ENCODE measurements at places on chromosomes 3 and 15.

- DNase-seq: no peak
Observed at GRCh38 chr3:134644731-134645514, 5.9 kb downstream of the KY start.

DNA sequence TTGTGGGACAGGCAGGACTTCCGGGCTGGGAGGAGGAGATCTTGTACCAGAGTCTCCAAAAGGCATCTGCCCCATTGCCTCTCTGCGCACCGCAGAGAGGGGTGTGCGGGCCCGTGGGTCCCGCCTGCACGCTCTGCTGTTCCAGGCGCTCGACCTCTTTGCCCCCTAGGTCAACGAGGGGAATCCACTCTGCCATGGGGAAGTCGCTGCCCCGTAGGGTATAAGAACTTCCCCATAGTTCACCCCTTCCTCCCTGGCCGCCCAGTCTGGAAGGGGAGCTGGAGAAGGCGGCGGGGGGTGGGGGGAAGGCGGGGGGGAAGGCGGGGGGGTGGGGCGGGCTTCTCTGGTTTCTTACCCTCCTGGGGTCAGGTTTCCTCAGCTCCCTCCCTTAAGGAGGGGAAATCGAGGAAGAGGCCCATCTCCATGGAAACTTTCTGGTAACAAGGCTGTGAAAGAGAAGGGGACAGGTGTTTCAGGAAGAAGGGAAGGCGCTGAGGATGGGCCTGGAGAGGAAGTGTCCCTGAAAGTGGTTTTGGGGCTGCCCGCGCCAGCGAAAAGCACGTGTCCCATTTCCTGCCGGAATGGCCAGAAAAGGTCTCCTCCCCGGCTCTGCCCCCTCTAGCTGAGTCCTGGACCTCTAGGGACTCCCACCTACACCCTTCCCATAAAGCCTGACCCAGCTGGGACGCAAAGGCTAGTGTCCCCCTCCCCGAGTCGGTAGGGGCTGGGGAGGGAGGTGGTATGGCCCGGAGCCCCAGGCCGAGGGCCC, 27.5 kb downstream of the NR1I2 start:
- DNase-seq: peak; percentile 52

DNA sequence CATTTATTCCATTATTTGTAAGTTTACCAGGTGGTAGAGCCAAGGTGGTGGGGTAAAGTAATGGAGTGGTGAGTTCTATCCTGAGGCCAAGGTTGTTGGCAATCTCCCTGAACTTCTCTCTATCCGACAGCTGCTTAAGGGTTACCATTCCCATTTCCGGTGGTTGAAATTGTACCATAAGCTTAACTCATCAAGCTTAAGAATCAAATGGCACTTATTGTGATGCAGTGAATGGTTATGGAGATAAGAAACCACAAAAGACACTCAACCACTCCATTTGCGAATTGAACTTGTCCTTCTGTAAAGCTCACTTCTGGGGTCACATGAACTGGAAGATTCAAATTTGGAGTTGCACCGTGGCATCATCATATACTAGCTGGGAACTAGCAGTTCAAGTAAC, 287.4 kb upstream of the SLCO3A1 start:
- no peak for DNase-seq

DNA sequence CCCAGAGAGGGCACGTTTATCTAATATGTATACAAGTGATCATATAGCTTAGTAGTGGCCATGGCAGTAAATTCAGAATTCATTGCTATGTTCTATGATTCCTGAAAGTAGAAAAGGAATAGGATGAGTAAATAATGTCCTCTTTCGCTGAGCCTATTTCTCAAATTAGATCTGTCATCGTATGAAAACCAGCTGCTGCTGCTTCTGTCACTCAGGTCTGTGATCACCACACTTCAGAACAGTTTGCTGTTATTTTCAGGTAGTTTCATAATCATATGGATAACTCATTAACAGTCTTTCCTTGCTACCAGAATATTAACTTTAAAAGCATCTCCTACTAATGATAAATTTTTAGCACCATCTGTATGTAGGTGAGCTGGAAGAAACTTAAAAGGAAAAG, 289.1 kb upstream of the AZI2 start:
- no peak for DNase-seq

DNA sequence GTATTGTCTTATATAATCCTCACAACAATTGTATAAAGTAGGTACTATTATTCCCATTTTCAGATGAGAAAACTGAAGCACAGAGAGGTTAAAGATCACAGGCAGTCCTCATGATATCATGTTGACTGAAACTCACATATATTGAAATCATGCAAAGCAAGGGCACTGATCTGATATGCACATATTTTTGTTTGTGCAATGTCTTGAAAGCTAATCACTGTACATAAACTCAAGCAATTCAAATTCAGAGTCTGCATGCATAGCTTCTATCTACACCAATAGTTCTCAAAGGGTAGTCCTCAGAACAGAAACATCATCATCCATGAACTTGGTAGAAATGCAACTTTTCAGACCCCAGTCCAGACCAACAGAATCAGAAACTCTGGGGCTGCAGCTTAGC, 119.2 kb upstream of the STT3B start:
- no peak for DNase-seq

GRCh38 chr3:132522353-132522752, 74.7 kb upstream of the ACKR4 start:
- peak; percentile 20 for DNase-seq

- DNase-seq: no peak
Observed at GRCh38 chr15:45417303-45417950, 39.1 kb upstream of the GATM start.

DNA sequence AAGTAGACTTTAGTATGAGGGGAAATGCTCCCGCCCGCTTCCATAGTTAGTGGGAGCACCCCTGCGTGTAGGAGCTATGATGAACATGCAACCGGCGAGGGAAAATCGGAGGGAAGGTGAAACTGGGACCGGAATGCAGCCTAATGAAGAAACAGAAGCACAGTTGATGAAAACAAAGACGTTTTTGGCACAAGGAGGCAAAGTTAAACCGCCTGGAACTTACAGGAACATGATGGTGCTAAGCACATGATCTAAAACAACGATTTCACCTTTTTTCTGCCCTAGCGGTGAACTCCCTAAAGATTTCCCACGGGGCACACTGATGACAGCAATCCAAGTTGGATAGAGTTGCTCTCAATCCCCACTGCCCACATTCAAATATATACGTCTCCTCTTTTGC, 49.4 kb upstream of the SPATA12 start:
- DNase-seq: no peak

GRCh38 chr15:40163657-40164416, 3.0 kb downstream of the BUB1B start:
- DNase-seq: no peak

DNA sequence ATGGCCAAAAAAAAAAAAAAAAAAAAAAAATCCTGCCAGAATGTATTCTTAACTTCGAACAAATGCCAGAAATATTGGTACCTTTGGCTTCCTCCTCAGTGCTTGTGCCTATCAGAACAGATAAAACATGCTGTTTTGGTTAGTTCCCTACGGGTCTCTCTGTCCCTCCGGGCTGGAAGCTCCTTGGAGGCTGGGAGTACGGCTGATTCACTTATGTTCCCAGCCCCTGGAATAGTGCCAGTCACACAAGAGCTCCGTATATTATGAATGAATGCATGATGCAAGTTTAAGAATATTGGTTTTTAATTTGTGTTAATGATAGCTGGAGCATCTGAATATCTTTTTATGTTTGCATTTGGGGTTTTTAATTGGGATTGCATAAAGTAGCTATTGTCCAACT, 44.0 kb downstream of the NR2F2 start:
- DNase-seq: no peak

DNA sequence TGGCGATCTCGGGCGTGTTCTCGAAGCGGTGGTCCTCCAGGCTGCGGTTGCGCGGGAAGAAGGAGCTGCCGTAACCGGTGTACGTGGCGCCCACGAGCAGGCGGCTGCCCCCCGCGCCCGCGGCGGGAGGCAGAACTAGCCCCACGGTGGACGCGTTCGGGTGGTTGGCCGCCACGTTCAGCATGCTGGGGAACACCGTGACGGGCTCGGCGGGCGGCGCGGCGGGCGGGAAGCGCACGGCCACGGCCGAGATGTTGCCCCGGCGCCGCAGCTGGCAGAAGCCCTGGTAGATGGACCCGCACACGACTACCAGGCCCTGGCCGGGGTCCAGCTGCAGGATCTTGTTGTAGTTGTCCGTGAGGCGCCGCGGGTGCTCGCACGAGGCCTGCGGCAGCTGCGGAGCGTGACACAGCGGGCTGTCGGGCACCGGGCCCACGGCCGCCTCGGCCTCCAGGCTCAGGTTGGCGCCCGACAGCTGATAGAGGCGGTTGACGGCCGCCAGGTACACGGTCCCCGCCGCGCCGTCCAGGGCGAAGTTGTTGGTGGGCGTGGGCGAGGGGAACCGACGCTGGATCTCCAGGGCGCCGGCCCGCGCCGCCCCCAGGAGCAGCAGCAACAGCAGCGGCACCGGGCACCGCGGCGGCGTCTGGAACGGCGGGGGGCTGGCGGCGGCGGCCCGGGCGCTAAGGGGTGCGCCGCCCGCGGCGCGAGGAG, 397 bp downstream of the PLXND1 start:
- DNase-seq: peak; percentile 76
